ENCODE measurements at places on chromosomes 13 and 19.

DNA sequence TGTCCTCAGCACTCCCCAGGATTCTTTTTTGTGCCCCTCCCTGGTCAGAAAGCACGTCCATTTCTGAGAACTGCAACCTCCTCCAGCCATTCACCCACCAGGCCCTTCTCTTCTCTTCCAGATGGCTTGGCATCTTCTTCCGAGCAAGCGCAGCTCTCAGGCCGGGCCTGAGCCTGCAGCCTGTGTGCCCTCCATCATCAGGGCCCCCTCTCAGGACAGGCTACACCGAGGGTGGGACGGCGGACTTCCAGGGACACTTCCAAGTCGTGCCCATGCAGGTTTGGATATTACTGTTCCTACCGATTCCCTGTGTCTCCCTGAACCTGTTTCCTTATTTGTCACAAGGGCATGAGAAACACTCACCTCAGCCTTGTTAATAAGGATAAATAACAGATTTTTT lies 28.4 kb downstream of the SOX1 start:
- no peak for DNase-seq

- no peak for DNase-seq
These were observed 14.5 kb upstream of the CRTC1 start for GRCh38 chr19:18668744-18669523.

DNA sequence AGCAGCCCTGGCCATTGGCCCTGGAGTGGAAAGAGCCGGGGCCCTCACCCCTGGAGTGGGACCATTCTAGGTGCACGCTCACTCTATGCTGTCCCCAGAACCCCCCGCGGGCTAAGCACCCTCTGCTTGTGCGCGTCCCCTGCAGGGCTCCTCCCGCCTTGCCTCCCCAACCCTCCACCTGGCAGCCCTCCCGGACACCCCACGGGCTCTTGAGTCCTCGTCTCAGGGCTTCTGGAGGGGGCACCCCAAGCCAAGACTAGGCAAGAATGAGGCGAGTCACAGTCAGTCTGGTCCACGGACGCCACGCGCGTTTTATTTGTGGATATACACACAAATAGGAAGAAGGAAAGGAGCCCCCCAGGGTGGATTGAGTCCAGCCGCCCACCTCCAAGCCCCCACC lies 7.0 kb upstream of the TMEM161A start:
- DNase-seq, result no peak

DNA sequence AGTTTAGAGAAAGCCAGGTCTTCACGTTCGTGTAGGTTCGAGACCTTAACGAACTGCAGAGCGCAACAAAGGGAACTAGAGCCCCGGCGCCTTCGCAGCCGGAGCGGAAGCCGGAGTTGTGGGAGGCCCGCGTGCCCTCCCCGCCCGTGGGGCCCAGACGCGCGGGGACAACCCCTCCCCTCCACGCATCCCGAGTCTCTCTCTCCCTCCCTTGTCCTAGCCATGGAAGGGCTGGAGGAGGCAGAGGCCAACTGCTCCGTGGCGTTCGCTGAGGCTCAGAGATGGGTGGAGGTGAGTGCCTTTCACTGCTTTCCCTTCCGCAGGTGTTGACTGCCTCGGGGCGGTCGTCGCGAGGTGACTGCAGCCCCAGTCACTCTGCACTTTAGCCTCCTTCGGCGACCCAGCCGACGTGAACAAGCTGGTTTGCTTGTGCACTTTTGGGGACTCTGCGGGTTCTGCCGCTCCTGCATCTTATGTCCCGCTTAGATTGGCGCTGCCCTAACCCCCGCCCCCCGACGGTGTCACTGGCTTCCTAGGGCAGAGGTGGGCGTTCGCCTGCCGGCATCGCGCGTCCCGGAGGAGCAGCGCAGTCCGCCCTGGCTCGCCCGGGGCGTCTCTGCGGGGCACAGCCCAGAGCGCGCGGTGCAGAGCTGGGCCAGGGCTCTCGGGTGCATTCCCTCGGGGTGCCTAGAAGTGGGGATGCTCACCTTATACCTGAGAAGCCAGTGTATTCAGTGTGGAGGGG lies 478 bp downstream of the LMO7 start:
- peak; percentile 42 for DNase-seq

GRCh38 chr13:100068133-100068931 lies 20.6 kb upstream of the PCCA start:
- no peak for DNase-seq

DNA sequence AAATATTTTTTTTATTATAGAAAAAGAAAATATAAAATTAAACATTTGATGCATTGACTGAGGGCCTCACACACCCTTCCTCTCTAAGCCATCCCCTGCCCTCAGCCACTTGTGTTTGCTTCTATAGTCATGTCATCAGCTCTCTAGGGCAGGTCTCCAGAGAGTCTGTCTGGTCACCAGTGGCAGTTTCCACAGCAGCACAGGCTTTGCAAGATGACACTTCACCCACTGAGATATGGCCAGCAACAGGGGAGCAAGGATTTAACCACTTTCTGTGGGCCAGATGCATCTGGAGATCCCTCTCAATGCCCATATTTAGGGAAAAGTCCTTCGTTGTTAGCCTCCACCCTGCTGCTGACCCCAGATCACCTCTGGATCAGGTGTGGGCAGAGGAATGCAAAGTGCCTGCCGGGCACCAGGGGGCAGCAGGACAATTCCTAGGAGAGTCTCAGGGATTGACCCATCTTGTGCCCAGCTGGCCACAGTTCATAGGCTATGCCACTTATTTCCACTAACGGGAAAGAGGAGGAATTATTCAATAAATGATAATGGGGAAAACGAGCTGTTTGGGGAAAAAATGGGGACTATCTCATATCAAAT lies 4.8 kb downstream of the ABCC4 start:
- DNase-seq, result peak; percentile 34

- no peak for DNase-seq
These were observed 24.3 kb downstream of the C13orf46 start for GRCh38 chr13:113949546-113949945.

DNA sequence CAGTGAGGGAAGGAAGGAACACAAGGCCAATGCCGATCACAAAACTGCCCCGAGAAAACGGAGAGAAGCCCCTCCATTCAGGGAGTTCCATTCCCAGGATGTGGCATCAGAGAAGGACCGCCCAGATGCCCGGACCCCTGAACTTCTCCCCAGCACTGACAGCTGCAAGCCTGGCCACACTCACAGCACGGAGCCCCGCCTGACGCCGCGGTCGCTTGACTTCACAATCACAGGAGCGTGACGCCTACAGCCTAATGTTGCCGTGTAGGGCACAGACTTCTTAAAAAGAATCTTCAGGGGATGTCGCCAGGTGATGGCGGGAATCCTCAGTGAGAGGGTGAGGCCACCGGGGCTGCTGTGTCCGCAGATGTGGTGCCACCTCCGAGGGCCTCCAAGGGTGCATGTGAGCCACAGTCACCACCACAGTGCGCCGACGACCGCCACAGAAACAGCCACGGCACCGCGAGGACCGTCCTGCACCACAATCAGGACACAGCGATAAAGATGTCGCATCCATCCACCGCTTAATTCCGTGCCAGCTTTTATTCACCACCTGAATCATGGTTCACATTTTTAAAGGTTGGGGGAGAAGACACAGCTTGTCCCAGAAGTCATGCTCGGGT lies 77.2 kb downstream of the SPACA7 start:
- DNase-seq, result no peak

- DNase-seq, result no peak
These were observed 49.9 kb downstream of the MBD3L2B start for GRCh38 chr19:6971366-6971765.

GRCh38 chr13:101384929-101385328 lies 31.4 kb downstream of the NALCN start:
- no peak for DNase-seq

- no peak for DNase-seq
These were observed 38.7 kb upstream of the KLF2 start for GRCh38 chr19:16285769-16286498.

- DNase-seq, result no peak
These were observed 17.5 kb upstream of the USE1 start for GRCh38 chr19:17197666-17198065.

- peak; percentile 42 for DNase-seq
These were observed at the start of gene ABCC4 for GRCh38 chr13:95301183-95301967. Gene ABCC4, minus strand, starts transcription at chr13:95301451. Its CDS starts 137 bp downstream, at chr13:95301314.

GRCh38 chr13:97067017-97067895 lies 73.0 kb upstream of the OXGR1 start:
- no peak for DNase-seq

- no peak for DNase-seq
These were observed 73.7 kb upstream of the IPO5 start for GRCh38 chr13:97879646-97880310.

- no peak for DNase-seq
These were observed 6.6 kb downstream of the SIRT2 start for GRCh38 chr19:38892841-38893240.

DNA sequence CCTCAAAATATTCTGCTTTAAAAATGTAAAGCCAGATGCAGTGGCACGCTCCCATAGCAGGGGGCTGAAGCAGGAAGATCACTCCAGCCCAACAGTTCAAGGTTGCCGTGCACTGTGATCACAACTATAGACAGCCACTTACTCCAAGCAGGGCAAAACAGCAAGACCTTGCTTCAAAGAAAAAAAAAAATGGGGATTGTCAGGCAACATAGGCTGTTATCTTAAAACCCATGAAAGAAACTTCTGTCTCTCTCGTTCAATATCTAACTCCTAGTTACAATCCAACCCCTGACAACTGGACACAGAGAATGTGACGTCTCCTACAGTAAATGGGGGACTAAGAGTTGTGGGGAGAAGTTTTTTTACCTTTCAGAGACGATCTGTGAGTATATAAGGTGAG lies 17.4 kb downstream of the ELF1 start:
- DNase-seq, result no peak

DNA sequence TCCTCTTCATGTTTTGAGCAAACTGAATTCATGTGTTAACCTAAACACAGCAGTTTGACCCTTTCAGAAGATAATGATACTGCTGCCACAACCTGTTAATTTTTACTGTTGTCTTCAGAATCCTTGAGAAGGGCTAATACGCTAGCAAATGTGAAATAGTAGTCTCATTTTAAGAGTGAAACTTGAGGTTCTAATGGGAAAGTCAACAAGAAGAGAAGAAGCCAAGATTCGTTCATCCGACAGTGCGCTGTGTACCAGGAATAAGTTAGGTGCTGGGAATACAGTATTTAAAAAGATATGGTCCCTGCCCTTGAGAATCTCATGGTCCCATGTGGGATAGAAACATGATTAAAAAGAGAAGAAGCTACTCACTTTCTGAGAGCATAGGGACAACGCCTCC lies 134.4 kb downstream of the KL start:
- DNase-seq, result no peak

DNA sequence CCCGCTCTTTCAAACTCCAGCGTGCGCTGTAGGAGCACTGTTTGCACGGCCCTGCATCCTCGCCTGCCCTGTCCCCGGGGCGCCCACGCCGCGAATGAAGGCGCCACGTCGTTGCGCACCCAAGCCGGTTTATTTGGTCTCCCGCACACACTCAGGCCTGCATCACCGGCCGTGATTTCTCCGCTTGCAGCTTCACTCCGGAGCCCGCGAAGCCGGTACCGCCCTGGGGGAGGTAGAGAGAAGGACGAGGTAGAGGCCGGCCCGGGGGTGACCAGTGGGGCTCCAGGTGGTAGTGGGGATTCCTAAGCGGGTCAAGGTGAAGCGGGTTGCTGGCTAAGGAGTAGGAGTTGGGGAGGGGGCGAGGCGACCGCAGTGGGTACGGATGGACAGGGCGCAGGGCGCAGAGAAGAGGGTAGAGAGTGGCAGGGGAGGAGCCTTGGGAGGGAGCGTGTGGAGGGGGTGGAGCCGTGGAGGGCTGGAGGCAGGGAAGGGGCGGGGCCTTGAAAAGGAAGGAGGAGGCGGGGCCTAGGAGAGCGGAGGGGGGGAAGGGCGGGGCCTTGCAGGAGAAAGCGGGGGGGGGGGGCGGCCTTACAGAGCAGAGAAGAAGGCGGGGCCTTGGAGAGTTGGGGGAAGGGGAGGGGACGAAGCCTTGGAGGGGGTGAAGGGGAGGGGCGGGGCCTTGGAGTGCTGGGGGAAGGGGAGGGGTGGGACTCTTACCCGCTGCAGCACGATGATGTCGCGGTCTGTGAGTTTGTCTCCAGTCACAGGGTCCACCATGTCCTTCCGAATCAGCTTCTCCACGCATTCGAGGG lies 24.6 kb downstream of the NOSIP start:
- DNase-seq, result peak; percentile 37

DNA sequence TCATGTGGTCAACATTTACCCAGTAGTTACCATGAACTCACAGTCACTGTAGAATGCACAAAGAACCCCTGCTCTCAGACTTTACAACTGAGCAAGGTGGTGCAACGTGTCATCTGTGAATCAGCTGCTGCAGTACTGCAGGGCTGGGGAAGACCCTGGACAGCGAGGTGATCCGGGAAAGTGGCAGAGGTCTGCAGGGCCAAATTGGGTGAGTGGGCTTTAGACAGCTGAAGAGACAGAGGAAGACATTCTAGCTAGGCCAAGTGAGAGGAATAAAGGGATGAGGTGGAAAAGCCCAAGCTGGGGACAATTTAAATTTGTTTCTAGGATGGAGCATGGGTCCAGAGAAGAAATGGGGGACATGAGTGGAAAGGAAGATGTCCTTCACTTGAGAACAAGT lies 270.5 kb downstream of the DCLK1 start:
- DNase-seq, result no peak

- DNase-seq, result no peak
These were observed 385.8 kb downstream of the DLEU7 start for GRCh38 chr13:50457415-50458393.
